Heart left ventricle (tissue), 16 donors: ENCODE measurements at places on chromosomes 3 and 15. TPM values are rescaled to one million over a fixed set of nuclear protein-coding genes. Genes with fewer than 3 reads are reported as not detected.

The HSPBAP1 gene
- 6.4 TPM for polyA plus RNA-seq

The GOLGA6L10 gene
- 0.62 TPM for polyA plus RNA-seq

The CLDN11 gene
- 1.8 TPM for polyA plus RNA-seq

The CFAP20DC gene
- polyA plus RNA-seq = 0.08 TPM

The TUSC7 gene
- polyA plus RNA-seq = not detected

The SIDT1 gene
- 0.38 TPM for polyA plus RNA-seq

The GRM7 gene
- polyA plus RNA-seq = not detected

The CPB1 gene
- not detected for polyA plus RNA-seq

The CAMKV gene
- not detected for polyA plus RNA-seq

The CCR2 gene
- 0.23 TPM for polyA plus RNA-seq

The CSPG4 gene
- 8.5 TPM for polyA plus RNA-seq

The TMEM42 gene
- 14.1 TPM for polyA plus RNA-seq

The ITGA11 gene
- polyA plus RNA-seq = 2.1 TPM

The ZNF35 gene
- 7.7 TPM for polyA plus RNA-seq

The GPD1L gene
- 120 TPM for polyA plus RNA-seq

The TLR9 gene
- 0.23 TPM for polyA plus RNA-seq

The NDUFAF3 gene
- polyA plus RNA-seq = 273 TPM

The ANKRD63 gene
- polyA plus RNA-seq = not detected

The THRB gene
- polyA plus RNA-seq = 11.1 TPM

The MESP1 gene
- 6.9 TPM for polyA plus RNA-seq

The KLHL6 gene
- polyA plus RNA-seq = 0.46 TPM

The CHDH gene
- polyA plus RNA-seq = 1.6 TPM

The CHRNA3 gene
- 0.06 TPM for polyA plus RNA-seq

The PLCB2 gene
- 7.7 TPM for polyA plus RNA-seq

The XIRP1 gene
- polyA plus RNA-seq = 675 TPM

The DNAH1 gene
- 1.2 TPM for polyA plus RNA-seq

The UCN2 gene
- 0.15 TPM for polyA plus RNA-seq

The MORC1 gene
- not detected for polyA plus RNA-seq

The GOLGA6L4 gene
- polyA plus RNA-seq = 2.2 TPM
